ENCODE measurements at places on chromosomes 5 and 9.

DNA sequence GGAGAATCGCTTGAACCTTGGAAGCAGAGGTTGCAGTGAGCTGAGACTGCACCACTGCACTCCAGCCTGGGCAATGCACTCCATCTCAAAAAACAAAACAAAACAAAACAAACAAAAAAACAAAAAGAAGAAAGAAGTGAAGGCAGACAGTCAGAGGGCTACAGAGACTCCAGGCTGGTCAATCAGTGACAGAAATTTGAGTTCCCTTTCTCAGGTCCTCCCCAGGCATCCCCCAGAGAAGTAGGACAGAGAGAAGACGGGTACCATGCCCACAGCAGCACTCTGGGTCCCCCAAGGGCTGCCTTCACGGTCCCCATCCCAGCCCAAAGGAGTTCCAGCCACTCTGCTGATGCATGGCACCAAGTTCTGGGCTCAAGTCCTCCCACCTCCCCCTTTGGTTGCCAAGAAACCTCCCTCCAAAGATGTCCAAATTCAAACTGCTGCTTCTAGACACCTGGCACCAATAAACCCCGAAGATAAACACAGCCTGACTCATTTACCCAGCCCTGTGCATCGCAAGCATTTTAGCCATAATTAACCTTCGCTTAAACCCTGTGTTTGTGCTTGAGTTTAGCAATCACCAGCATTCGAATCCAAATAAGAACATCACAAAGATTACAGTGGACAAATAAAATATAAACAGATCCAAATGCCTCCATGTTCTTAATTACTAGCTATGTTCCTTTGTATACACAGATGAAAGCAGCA, 24.0 kb downstream of the SEMA4D start:
- DNase-seq = no peak

DNA sequence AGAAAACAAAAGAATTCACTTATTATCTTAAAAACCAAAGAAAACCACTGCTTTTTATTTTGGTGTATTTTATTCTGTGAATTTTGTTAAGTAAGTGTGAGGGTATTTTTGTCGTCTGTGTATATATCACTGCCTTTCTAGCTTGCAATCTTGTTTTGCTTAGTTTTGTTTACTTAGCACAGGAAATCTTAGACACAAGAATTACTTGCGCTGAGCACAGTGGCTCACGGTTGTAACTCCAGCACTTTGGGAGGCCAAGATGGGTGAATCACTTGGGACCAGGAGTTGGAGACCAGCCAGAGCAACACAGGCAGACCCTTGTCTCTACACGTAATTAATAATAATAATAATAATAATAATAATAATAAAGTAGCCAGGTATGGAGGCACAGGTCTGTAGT, 230.3 kb downstream of the PAPPA start:
- no peak for DNase-seq

DNA sequence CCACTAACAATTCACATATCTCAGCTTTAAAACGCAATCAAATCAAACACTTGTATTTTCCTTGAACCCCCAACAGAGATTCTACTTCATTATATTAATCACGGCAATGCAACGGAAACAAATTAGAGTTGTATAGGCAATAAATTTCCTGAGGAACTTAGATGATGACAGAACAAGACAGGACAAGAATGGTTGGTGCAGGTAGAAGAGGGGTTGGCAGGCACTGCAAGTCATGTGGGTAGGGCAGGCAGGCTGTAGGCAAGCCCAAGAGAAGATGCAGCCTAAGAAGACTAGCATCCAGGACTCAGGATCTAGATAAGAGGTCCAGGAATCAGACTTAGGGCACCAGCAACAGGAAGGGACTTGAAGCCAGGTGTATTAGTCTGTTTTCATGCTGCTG, 16.6 kb upstream of the FEM1C start:
- DNase-seq = no peak

GRCh38 chr5:162174358-162174974, 106.9 kb downstream of the GABRG2 start:
- DNase-seq = no peak
